ENCODE measurements at places on chromosomes 12 and 14. TPM values are rescaled to one million over a fixed set of nuclear protein-coding genes. Genes with fewer than 3 reads are reported as not detected.
A peak's percentile ranks its signal among the peaks of the same experiment; 100 is the strongest.

DNA sequence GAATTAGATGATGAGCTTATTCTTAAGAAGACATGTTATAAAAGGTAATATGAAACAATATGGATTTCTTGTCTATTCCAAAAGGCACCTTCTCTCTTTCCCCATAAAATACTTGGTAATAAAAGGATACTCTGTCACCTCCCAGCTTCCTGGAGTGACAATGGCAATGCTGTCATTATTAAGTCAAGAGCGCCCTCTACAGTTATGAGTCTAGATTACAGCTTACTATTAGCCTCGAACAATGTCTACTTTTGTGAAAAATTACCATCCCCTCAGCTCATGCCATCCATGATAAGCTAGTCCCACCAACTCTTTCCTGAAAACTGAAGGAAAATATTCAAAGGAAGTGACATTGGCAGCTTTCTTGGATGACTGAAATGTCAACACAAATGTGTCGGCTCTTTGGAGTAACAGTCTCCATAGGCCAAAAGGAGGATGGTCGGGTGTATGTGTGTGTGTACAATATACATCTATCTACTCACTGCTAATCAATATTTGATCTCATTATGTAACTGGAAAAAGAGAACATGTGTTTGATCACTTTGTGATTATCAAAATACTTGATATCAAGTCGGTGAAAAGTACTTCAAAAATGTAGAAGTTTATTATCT lies 48.7 kb upstream of the CDKN3 start:
- no peak for DNase-seq

DNA sequence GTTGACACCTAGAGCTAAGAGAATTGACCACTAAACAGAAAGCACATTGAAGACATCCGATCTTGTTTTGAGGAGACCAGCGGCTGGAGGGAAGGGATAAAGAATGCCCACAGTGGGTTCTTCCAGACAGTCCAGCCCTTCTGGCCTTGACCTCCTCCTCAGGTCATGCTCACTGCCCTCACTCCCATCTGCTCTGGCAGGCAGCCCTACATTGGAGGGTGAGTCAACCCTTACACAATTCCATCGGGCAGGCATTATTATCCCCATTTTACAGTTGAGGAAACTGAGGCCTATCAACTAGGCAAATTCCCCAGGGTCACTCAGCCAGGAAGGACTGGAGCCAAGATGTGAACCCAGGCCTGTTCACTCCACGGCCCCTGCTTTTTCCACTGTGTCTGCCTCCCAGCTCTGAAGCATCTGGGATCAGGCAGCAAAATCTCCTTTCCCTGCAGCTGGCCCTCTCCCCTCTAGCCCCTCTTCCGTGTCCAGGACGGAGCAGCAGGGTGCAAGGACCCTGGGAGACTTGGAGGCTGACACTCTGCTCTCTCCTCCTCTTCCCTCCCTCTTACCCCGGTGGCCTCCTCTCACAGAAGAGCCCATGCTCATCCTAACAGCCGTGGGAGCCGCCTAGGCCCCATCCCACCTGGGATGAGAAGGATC lies 5.3 kb downstream of the SCNN1A start:
- no peak for DNase-seq

DNA sequence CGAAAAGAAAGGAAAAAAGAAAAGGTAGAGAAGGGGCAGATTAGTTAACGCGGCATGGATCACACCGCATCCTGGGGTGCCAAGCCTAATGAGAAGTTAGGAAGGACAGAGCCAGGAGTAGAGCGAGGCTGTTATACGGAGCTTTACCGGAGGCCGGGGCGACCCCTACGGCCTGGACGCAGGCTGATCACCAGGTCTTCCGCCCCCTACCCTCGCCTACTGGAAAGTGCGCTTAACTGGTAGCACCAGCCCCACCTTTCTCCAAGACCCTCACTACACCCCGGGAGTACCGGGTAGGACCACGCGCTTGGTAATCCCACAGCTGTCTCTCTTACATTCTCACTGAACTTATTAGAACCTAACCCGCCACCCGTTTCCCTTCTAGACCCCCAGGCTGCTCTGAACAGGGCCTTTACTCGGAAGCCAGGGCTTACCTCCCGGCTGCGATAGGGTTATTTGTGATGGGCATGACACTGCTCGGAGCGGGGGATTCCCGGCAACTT lies 33.8 kb downstream of the WBP11 start:
- no peak for DNase-seq

DNA sequence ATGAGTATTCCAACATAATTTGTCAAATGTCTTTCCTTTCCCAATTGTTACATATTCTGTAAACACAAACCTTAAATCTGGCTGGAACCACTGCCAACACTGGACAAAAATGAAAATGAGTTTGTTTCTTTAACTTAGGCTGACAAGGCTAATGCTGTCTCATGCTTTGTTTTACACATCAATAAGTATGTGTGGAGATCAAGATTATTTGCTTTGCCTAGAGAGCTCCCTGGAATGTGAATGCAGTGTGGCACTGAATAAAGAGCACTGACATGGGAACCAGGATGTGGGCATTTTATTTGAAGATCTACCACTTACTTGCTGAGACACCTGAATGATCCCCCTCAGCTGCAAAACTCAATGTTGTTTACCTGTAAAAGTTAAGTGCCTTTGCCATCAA lies 61.7 kb downstream of the RALGAPA1 start:
- DNase-seq = no peak

DNA sequence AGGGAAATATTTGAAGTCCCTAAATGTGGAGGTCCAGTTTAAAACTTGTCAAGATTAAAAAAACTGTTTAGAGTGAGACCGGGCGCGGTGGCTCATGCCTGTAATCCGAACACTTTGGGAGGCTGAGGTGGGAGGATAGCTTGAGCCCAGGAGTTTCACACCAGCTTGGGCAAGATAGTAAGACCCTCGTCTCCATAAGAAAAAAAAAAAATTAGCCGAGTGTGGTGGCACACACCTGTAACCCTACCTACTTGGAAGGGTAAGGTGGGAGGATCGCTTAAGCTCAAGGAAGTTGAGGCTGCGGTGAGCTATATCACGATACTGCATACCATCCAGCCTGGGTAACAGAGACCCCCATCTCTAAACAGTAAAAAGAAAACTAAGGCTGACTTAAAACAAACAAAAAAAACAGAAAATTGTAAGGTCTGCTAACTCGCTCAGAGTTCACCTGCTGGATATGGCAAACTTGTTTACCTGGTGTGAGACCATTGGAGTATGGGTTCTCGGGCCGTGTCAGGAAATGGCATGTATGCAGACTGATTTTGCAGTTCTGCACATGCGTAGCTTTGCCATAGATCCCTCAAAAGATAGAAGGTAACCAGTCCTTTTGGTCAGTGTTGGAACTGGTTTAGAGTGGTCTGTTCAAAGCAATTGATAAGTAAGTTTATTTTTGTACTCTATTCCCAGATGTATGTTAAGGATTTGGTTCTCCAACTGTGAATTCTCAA lies 2.1 kb downstream of the RNF10 start:
- no peak for DNase-seq

GRCh38 chr14:32010604-32011125 lies 66.4 kb upstream of the ARHGAP5 start:
- no peak for DNase-seq

DNA sequence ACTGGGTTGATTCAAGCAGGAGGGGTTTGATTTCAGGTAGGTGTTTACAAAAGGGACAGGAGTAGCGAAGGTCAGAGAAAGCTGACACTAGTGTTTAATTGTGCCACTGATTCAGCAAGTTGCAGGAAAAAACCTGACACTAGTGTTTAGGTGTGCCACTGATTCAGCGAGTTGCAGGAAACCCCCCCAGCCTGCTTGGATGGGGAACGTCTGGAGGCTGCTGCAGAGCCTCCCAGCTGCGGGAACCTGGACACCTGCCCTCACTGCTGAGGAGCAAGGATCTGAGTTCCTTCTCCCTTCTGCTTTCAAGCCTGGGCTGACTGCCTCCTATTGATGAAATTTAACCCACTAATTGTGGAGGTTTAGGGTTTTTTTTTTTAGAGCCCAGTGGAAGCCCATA lies 84.2 kb downstream of the AVPR1A start:
- no peak for DNase-seq

DNA sequence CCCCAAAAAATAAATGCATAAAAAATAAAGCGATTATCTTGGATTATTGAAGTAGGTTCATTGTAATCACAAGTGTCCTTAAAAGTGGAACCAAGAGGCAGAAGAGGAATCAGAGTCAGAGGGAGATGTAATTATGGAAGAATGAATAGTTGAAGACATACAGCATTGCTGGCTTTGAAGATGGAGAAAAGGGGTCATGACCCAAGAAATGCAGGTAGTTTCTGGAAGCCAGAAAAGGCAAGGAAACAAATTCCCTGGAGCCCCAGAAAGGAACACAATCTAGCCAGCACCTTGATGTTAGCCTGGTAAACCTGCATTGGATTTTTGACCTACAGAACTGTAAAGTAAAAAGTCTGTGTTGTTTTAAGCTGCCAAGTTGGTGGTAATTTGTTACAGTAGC lies 57.5 kb upstream of the PTGR2 start:
- no peak for DNase-seq

GRCh38 chr14:78508023-78508422 lies 337.9 kb downstream of the NRXN3 start:
- no peak for DNase-seq

DNA sequence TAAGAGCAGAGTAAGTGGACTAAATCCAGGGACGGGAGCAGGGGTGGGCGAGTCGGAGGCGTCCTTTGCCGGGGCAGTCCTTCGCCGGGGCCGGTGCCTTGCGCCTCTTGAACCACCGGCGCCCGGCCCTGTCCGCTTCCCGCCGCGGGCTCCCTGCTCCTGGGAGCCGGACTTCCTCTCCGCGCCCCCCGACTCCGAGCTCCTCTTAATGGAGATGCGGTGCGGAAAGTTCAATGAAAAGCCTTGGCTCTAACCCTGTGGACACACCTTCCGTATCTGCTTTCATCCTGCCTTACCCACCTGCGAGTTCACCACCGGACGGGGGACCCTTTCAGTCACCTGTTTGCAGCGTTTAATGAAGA lies 412 bp downstream of the FGFR1OP2 start:
- peak; percentile 13 for DNase-seq

- peak; percentile 41 for DNase-seq
Observed at GRCh38 chr12:123043536-123044001, 63.1 kb downstream of the ARL6IP4 start.

DNA sequence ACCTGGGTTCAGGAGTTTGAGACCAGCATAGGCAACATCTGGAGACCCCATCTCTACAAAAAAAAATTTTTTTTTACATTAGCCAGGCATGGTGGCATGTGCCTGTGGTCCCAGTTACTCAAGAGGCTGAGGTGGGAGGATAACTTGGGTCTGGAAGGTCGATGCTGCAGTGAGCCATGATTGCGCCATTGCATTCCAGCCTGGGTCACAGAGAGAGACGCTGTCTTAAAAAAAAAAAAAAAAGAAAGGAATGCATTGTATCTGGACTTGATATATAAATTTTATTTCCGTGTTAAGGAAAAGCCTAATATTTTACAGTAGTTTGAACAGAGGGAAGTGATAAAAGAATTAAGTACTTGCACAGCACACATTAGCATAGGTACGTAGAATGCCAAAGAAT lies 97.2 kb downstream of the ZC3H14 start:
- no peak for DNase-seq

GRCh38 chr12:118436986-118437385 lies 60.6 kb downstream of the SUDS3 start:
- DNase-seq = no peak

DNA sequence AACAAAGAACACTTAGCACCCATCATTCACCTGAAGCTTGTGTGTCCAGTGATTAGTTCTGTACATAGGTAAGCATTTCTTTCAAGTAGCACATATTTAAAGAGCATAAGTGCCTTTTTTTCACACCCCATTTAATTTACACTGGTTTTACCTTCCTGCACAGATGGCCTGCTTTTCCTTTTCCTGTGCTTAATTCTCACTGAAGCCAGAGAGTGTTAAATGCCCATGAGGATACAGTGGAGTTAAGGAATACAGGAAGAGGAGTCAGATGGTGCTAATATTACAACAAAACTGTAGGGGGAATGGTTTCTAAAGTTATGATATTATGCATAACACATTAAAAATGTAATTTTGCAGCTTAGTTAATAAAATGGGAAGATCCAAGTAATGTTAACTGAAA lies 31.0 kb upstream of the SLC38A1 start:
- DNase-seq = no peak

- no peak for DNase-seq
Observed at GRCh38 chr12:118237908-118238307, 102.0 kb downstream of the PEBP1 start.

- DNase-seq = no peak
Observed at GRCh38 chr14:55807881-55808379, 227.9 kb downstream of the KTN1 start.

DNA sequence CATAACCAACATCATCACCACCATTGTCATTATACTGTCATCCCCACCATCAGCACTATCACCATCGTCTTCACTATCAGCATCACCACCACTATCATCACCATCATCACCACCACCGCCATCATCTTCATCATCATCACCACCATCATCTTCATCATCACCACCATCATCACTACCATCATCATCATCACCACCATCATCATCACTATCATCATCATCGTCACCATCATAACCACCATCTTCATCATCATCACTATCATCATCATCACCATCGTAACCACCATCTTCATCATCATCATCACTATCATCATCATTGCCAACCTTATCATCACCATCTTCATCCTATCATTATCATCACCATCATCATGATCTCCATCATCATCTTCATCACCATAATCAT lies 39.0 kb downstream of the SVOP start:
- DNase-seq = no peak

DNA sequence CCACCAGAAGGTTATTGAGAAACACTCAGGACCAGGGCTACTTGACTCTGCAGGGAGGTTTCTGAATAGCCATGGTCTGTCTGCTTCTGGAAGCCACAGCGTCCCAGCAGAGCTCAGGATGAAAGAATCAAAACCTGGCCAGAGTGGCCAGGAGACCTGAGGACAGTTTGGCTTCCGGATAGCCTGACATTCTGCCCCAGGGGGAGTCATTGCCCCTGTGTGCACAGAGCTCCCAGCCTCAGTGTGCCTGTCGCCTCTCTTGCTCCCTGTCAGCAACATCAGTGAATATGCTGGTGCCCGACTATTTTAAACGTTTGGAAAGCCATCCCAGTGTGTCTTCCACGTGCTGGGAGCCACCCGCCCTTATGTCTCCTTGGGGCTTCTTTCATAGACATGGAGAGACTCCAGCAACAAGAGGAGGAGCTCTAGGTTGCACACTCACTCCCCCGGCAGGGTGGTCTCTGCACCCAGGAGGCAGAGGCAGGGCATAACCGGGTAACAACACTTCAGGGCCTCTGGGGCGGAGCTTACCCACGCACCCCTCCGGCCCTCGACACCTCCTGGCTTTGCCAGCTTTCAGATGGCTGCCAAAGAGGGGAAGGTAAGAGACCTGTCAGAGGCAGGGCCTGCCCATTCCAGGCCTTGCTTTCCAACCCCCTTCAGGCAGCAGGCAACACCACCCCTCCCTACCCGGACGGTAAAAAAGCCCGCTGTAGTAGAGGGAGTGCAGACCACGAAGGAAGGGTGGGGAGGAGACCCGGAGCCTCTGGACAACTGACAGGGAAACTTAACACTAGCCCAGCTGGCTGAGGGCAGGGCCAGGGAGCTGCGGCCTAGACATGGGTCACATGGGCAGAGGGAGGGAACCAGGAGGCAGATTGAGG lies 19.0 kb upstream of the SLC6A12 start:
- no peak for DNase-seq

CLEC7A gene
- total RNA-seq = 8.2 TPM

ERP27 gene
- 9.9 TPM for total RNA-seq

ORAI1 gene
- total RNA-seq = 52.0 TPM

TMEM116 gene
- total RNA-seq = 22.4 TPM

KCNC2 gene
- not detected for total RNA-seq

SLC39A5 gene
- total RNA-seq = not detected

KRT74 gene
- not detected for total RNA-seq

AGAP2 gene
- 57.6 TPM for total RNA-seq

KLRB1 gene
- total RNA-seq = 182 TPM

CCDC175 gene
- not detected for total RNA-seq

CRIP2 gene
- 51.6 TPM for total RNA-seq

Measured in T-helper 17 cell (primary cell).